ENCODE measurements at places on chromosomes 5 and 9.

- DNase-seq = no peak
Measured at GRCh38 chr9:107172979-107173347, 110.1 kb upstream of the RAD23B start.

GRCh38 chr9:109971226-109971625 lies 191.2 kb downstream of the PALM2AKAP2 start:
- DNase-seq = no peak

- DNase-seq = no peak
Measured at GRCh38 chr5:127229185-127229889, 61.3 kb upstream of the MEGF10 start.

- DNase-seq = no peak
Measured at GRCh38 chr9:98520221-98520960, 188.3 kb downstream of the GABBR2 start.

- no peak for DNase-seq
Measured at GRCh38 chr9:137688725-137689124, 69.9 kb downstream of the EHMT1 start.

- DNase-seq = no peak
Measured at GRCh38 chr5:128341056-128341455, 197.0 kb downstream of the FBN2 start.

DNA sequence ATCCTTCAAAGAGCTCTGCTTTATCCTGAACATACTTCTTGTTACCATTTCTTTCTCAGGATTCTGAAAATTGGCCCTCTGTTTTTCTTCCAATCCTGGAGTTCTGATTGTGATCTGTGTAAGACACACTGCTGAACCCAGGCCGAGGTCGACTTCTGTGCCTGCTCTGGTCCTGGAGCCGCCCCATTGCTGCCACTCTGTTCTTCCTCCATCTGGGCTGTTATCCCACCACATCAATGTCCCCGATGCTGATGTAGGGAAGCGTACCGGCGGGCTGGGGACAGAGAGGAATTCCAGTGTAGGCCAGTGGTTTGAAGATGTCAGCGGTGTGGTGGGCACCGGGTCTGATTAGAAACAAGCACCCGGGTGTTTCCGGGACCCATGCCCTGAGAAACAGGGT lies 102.5 kb downstream of the LIFR start:
- DNase-seq = no peak

GRCh38 chr5:94192658-94193391 lies 425.6 kb downstream of the KIAA0825 start:
- no peak for DNase-seq
